ENCODE measurements at places on chromosomes 5 and 9.

DNA sequence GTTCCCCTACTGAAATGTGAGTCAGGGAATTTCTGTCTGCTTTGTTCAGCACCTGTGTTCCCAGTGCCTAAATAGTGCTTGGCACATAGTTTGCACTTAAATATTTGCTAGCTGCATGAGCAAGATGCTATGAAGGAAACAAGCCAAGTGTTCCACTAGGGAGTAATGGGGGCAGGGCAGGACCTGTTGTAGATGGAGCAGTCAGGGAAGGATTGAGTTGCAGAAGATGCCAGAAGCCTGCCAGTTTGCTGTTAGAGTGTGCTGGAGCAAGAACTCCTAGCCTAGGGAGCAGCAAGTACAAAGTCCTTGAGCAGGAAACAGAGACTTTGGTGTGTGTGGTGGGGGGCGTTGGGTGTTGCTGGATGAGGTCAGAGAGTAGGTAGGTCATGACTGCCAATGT lies 87.5 kb downstream of the DAB2IP start:
- no peak for DNase-seq

DNA sequence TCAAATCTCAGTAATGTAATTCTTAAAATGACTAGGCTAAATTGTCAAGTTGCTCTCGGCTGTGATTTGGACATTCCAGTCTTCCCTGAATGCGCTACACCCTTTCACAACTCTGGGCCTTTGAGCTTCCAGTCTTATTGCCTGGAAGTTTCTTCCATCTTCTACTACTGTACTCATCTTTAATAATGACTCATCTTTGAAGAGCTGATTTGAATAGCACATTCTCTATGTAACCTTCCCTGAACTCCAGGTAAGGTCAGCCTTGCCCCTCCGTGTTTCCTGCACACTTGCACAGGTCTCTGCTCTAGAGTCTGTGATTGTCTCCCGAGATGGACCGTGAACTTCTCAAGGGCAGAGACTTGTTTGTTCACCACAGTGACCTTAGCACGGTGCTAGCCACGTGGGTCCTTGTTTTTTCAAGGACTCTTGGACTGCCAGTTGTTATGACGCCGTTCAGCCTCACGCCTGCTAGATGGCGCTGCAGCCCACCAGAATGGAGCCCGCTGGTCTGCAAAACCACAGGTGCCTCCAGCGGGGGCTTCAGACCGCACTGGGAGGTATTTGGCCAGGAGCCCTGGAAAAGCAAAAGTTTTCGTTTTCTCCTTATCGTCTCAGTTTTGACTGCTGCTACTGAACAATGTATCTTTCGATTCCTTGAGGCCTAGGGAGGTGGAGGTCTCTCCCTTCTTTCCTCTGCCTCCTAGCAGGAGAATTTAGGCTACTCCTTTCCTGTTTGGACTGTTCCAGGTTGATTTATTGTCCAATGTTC lies 44.4 kb downstream of the SEC61B start:
- DNase-seq, result peak; percentile 33

- peak; percentile 44 for DNase-seq
These were observed at the start of gene NNT for GRCh38 chr5:43602461-43603343. Gene NNT (plus strand): TSS chr5:43603180. CDS start chr5:43609196, 6,016 bp downstream.

DNA sequence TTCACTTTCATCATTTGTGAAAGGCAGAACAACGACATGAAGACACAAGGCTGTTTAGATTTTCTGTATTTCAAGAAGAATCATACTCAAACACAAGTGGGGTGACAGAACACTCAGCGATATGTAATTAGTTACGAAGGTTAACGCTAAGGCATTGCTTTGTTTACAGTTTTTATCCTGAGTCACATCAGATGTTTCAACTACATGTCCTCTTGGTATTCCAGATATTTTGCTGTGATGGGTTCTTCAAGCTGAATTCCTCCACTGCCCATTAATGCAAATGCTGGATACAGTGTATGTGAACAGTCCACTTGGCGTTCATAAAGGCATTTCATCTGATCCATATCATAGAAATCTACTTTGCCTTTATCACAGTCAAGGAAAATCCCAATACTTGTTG lies 43.4 kb downstream of the TRIM36 start:
- no peak for DNase-seq

All from stimulated activated CD4-positive, alpha-beta T cell treated with anti-CD3 and anti-CD28 coated beads, Interleukin-1b, Interleukin-23, amount 100 ng/mL, for 1 hour (primary cell).